Thyroid gland (tissue), 4 donors: ENCODE measurements at places on chromosomes 2 and 18. TPM values are rescaled to one million over a fixed set of nuclear protein-coding genes. Genes with fewer than 3 reads are reported as not detected.
A peak's percentile ranks its signal among the peaks of the same experiment; 100 is the strongest.

GRCh38 chr2:106020821-106021661, 173.1 kb downstream of the UXS1 start:
- peak; percentile 17 for DNase-seq
- no peaks in the 10 kb centered on the region for H3K36me3 ChIP-seq
- H3K27me3 ChIP-seq, result no peaks in the 10 kb centered on the region
- no peak overlapping the region for H3K4me3 ChIP-seq
- peaks cover 9% of the 10 kb centered on the region for H3K4me1 ChIP-seq

- H3K4me3 ChIP-seq, result no peak overlapping the region
- no peaks in the 10 kb centered on the region for H3K4me1 ChIP-seq
- H3K27ac ChIP-seq, result no peak overlapping the region
- H3K27me3 ChIP-seq, result no peaks in the 10 kb centered on the region
These were observed 1.4 kb downstream of the SCYGR3 start for GRCh38 chr2:227613272-227613660.

DNA sequence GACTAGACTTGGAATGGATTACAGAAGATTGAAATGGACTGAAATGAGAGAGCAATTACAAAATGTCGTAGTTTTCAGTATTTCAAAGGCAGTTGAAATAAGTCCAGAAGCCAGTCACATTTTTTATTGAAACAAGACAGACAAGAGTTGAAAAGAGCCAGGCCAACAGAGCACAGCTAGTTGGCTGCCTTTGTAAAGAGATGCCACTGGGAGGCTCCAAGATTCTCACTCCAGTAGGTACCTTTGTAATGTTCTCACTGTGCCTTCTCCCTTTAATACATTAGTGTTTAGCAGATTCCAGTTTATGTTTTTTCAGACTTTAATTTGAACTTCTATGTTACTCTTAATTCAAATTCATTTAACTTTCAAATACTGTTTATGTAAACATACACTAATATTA, 234.8 kb downstream of the DSEL start:
- no peak for DNase-seq
- no peaks in the 10 kb centered on the region for H3K36me3 ChIP-seq
- no peak overlapping the region for H3K4me3 ChIP-seq
- no peaks in the 10 kb centered on the region for H3K4me1 ChIP-seq
- H3K27me3 ChIP-seq, result no peaks in the 10 kb centered on the region

GRCh38 chr2:37405781-37406180, 61.4 kb downstream of the QPCT start:
- H3K4me3 ChIP-seq, result no peak overlapping the region
- no peaks in the 10 kb centered on the region for H3K27me3 ChIP-seq
- H3K27ac ChIP-seq, result no peak overlapping the region
- DNase-seq, result no peak
- no peaks in the 10 kb centered on the region for H3K36me3 ChIP-seq

TMEM37 gene
- total RNA-seq, result 37.2 TPM

DNA sequence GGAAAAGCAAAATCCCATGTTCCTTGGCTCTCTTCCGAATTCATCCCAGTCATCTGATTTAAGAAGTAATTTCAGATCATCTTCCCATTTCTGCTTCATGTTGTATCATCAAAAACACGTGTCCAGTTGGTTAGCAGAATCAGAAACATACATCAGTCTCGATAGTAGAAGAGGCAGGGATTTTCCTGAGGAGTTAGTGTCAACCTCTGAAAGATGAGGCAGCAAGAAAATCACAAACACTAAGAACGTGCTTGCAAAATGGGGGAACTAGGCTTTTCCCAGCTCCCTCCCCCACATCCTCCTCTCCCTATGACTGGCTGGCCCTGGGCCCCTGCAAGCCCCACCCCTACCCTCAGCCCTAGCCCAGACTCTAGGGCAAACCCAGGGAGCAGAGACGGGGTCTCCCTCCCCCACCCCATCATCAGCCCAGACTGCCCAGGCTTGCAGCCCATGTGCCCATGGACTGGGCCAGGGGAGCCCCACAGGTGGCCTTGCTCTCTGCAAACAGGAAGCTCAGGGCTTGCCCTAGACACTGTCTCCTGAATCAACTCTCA, 161.0 kb upstream of the ID2 start:
- H3K4me3 ChIP-seq, result no peak overlapping the region
- no peak for DNase-seq

DNA sequence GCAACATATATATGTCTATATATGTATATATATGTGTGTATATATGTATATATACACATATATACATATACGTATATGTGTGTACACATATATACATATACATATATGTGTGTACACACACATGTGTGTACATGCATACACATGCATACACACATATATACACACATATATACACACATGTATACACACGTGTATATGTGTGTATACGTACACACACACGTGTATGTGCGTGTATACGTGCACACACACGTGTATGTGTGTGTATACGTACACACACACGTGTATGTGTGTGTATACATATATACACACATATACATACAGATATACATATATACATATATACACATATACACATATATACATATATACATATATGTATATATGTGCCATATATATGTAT, 89.4 kb downstream of the SPHKAP start:
- no peaks in the 10 kb centered on the region for H3K4me1 ChIP-seq
- no peak overlapping the region for H3K4me3 ChIP-seq
- no peak for DNase-seq
- H3K36me3 ChIP-seq, result no peaks in the 10 kb centered on the region
- H3K27ac ChIP-seq, result no peak overlapping the region
- H3K27me3 ChIP-seq, result no peaks in the 10 kb centered on the region

- H3K4me3 ChIP-seq, result no peak overlapping the region
- no peaks in the 10 kb centered on the region for H3K36me3 ChIP-seq
- no peaks in the 10 kb centered on the region for H3K27me3 ChIP-seq
- H3K27ac ChIP-seq, result no peak overlapping the region
- DNase-seq, result no peak
These were observed 153.8 kb downstream of the MAP2 start for GRCh38 chr2:209577376-209578357.

DNA sequence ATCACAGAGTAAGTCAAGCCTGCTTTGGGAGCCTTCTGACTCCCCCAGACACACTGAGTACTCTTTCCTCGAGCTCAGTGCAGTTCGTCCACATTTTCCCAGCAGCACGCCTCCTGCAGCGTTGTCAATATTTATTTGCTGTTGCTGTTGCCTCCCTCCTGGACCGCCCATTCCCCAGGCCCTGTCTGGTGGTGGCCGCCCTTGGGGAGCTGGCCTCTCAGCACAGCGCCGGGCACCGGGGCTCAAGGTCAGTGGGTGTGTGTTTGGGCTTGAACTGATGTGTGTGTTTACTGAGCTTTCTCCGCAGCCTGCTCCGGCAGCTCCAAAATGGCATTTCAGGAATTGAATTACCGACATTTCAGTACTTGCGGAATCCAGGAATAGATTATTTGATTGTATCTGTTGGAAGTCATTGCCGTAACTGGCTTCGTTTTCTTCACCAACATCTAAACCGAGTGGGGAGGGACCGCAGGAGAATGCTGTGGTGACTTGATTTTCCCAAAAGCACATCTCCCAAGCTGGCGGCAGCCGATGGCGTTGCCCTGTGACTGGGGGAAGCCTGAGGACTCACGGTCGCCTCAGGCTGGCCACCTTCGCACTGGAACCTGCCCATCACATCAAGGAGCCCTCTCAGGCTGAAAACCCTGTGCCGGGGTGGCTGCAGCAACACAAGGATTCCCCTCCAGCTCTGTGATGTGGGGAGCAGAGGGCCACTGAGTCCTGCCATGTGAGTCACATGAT, 66.0 kb downstream of the HPCAL1 start:
- no peak overlapping the region for H3K4me3 ChIP-seq
- peaks cover 24% of the 10 kb centered on the region for H3K4me1 ChIP-seq
- peak overlapping the region; percentile 83 for H3K27ac ChIP-seq
- DNase-seq, result no peak
- H3K36me3 ChIP-seq, result no peaks in the 10 kb centered on the region
- H3K27me3 ChIP-seq, result no peaks in the 10 kb centered on the region

DNA sequence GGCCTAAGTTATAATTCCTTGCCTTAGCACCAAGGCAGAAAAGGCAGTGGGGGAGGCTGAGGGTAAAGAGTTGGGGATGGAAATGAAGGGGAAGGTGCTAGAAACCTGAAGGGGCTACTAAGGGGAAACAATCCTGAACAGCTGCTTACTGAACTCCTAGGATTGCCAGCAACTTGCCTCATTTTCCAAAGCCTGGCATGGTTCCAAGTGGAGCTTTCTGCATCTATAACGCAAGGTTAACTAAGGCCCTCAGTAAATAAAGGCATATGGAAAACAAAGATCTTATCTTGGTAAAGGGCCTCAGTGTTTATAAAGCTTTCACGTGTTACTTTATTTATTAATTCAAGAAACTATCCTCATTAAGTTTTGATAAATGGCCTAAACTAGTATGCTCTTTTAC, 10.9 kb downstream of the MEP1B start:
- DNase-seq, result no peak
- no peak overlapping the region for H3K4me3 ChIP-seq
- no peaks in the 10 kb centered on the region for H3K36me3 ChIP-seq
- no peak overlapping the region for H3K27ac ChIP-seq
- no peaks in the 10 kb centered on the region for H3K4me1 ChIP-seq

- H3K4me3 ChIP-seq, result no peak overlapping the region
- H3K27me3 ChIP-seq, result no peaks in the 10 kb centered on the region
- no peak for DNase-seq
- H3K4me1 ChIP-seq, result no peaks in the 10 kb centered on the region
These were observed 1600.1 kb downstream of the DPP10 start for GRCh38 chr2:116042530-116042929.

MYO5B gene
- 78.4 TPM for total RNA-seq

DNA sequence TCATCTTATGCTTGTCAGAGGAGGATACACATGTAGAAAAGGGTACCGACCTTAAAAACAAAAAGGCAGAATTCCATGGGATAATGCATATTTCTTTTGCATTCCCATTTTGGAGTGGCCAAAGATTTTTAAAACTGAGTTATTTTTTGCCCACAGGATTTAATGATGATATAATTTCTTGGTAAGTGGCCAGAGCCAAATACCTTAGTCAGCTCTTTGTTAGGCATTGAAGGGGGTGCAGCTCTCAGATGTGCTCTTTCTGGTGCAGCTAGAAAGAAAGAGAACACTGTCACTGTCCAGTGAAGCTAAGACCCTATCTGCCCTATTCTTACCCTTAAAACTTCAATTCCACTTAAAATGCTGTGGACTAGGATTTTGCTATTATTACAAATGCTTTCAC, 10.8 kb downstream of the COQ10B start:
- peaks cover 32% of the 10 kb centered on the region for H3K36me3 ChIP-seq
- H3K4me1 ChIP-seq, result no peaks in the 10 kb centered on the region
- no peak overlapping the region for H3K27ac ChIP-seq
- no peak overlapping the region for H3K4me3 ChIP-seq
- no peaks in the 10 kb centered on the region for H3K27me3 ChIP-seq

- H3K27ac ChIP-seq, result no peak overlapping the region
- H3K36me3 ChIP-seq, result no peaks in the 10 kb centered on the region
- H3K27me3 ChIP-seq, result no peaks in the 10 kb centered on the region
- no peak overlapping the region for H3K4me3 ChIP-seq
- no peak for DNase-seq
- H3K4me1 ChIP-seq, result no peaks in the 10 kb centered on the region
These were observed 171.0 kb downstream of the SLC4A3 start for GRCh38 chr2:219798430-219798829.

- no peak overlapping the region for H3K4me3 ChIP-seq
- peaks cover 34% of the 10 kb centered on the region for H3K4me1 ChIP-seq
- H3K36me3 ChIP-seq, result no peaks in the 10 kb centered on the region
- H3K27ac ChIP-seq, result peak overlapping the region; percentile 78
- H3K27me3 ChIP-seq, result no peaks in the 10 kb centered on the region
These were observed 174.1 kb upstream of the ALPP start for GRCh38 chr2:232204457-232204931.

DNA sequence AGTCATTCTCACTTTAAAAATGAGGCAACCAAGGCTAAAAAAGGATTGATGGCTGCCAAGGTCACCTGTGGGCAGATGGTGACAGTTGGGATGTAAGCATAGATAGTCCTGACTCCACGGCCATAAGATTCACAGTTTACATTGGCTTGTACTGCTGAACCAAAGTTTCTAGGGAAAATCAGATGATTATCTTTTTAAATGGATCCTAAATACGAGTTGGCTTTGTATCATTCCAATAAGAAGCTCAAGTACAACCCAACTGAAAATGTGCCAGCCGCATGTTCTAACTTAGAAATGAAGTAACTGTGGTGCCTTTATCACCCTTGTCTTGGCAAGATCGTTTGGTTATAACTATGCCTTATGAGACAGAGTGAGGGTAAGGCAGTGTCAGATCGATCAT, 27.6 kb downstream of the HK2 start:
- no peaks in the 10 kb centered on the region for H3K27me3 ChIP-seq
- no peak overlapping the region for H3K4me3 ChIP-seq
- DNase-seq, result no peak
- no peak overlapping the region for H3K27ac ChIP-seq
- H3K4me1 ChIP-seq, result no peaks in the 10 kb centered on the region

DNA sequence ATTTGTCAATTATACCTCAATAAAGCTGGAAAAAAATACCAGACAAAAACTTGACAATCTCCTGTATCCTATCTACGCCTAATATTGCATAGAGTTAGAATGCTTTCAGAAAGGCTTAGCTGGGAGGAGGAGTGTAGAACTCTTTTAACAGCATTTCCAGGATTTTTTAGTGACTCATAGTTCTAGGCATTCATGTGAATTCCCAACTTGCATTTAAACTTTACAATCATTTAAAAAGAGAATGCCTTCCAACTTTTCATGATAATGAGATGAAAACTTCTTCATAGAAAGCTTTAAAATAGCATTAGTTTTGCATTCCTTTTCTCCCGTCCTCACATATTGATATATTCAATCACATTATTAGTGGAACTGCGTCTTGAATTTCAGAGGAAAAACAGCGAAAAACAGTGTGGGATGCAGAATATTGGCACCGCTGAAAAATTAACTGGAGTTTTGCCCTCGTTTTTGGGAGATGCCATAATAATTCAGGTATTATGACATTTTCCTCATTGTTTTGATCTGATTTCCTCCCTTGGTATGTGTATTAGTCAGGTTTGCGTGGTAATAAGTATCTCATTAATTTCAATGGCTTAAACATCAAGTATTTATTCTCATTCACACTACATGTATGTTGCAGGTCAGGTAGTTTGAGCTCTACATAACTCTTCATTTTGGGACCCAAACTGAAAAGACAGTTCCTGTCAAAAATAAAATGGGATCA, 293.2 kb upstream of the FIGN start:
- no peaks in the 10 kb centered on the region for H3K36me3 ChIP-seq
- no peak for DNase-seq
- H3K27me3 ChIP-seq, result no peaks in the 10 kb centered on the region
- H3K4me3 ChIP-seq, result no peak overlapping the region

ELOA2 gene
- total RNA-seq, result not detected
